Smooth muscle cell of the umbilical artery (primary cell): ENCODE measurements at places on chromosomes 7 and 10. TPM values are rescaled to one million over a fixed set of nuclear protein-coding genes. Genes with fewer than 3 reads are reported as not detected.

MMP21 gene
- under 0.01 TPM in 1 of 2 replicates, not detected in the other for total RNA-seq

MRLN gene
- total RNA-seq, result not detected in 2 replicates

AKR1C2 gene
- 1.2 and 1.7 TPM in 2 replicates for total RNA-seq

MEOX2 gene
- under 0.01 TPM in 1 of 2 replicates, not detected in the other for total RNA-seq

ASAH2 gene
- total RNA-seq, result 0.59 and 2.3 TPM in 2 replicates

ELOVL3 gene
- 0.42 and 2.4 TPM in 2 replicates for total RNA-seq

ANKRD61 gene
- 0.23 TPM in 1 of 2 replicates, not detected in the other for total RNA-seq

ADAM12 gene
- total RNA-seq, result 360 and 389 TPM in 2 replicates

ANXA8L1 gene
- 2.9 and 4.5 TPM in 2 replicates for total RNA-seq

MMS19 gene
- total RNA-seq, result 59.7 and 84.2 TPM in 2 replicates

CYP3A4 gene
- total RNA-seq, result not detected in 2 replicates

OR2A12 gene
- not detected in 2 replicates for total RNA-seq

PALD1 gene
- 0.14 TPM in 1 of 2 replicates, not detected in the other for total RNA-seq

MYPN gene
- total RNA-seq, result under 0.01 and 1.5 TPM in 2 replicates

CACUL1 gene
- 26.1 and 33.9 TPM in 2 replicates for total RNA-seq

BCAP29 gene
- total RNA-seq, result 43.4 and 61.9 TPM in 2 replicates

LRRC17 gene
- total RNA-seq, result 28.2 and 69.2 TPM in 2 replicates
